ENCODE measurements at places on chromosomes 6 and 20.

DNA sequence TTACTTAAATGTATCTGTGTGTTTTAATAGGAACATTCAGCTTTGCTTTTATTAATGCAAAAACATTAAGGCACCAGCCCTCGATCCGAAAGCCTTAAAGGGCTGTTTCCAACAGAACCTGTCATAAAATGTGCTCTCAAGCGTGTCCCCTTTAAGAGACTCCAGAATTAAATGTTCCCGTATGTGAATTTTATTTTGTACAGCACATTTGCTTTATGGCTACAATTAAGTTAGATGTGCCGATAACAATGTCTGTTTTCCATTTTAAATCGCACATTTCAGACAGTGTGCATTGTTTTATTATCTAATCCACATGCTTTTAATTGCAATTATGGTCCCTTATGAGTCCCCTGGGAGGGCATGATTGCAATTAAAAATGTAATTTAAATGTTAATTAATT is 198.9 kb downstream of the TSHZ2 start:
- no peak for DNase-seq

DNA sequence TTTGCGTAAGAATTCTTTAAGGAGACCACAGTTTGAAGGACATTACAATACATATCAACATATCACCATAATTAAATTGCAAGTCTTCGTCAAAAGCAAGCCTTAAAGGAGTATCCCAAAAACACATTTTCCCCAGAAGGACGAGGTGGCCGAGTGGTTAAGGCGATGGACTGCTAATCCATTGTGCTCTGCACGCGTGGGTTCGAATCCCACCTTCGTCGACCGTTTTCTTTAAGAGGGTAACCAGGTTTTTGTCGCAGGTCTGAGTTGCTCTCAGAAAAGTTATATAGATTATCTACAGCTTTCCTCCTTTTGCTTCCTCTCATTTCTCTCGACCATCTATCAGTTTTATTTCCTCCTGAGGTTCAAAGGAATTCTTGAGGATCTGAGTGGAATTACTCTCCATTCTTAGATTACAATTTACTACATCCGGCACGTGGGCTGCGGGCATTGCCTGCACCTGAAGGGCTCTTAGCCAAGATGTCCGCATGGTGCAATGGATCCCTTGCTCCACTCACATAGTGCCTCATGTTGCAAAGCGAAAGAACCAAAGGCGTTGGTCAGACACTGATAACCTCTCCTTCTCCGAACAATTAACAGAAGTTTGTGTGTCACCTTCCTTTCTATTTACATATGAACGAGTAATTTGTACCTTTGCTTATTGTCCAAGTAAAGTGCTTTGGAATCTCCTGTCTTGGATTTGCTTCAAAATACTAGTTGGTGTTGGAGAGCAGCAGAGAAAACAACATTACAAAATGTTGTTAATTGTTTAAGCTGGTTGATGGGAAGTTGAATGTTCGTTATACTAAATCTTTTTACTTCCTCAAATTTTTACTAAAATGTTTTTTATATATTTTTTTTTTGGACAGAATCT is 14.0 kb downstream of the POM121L2 start:
- DNase-seq, result no peak

DNA sequence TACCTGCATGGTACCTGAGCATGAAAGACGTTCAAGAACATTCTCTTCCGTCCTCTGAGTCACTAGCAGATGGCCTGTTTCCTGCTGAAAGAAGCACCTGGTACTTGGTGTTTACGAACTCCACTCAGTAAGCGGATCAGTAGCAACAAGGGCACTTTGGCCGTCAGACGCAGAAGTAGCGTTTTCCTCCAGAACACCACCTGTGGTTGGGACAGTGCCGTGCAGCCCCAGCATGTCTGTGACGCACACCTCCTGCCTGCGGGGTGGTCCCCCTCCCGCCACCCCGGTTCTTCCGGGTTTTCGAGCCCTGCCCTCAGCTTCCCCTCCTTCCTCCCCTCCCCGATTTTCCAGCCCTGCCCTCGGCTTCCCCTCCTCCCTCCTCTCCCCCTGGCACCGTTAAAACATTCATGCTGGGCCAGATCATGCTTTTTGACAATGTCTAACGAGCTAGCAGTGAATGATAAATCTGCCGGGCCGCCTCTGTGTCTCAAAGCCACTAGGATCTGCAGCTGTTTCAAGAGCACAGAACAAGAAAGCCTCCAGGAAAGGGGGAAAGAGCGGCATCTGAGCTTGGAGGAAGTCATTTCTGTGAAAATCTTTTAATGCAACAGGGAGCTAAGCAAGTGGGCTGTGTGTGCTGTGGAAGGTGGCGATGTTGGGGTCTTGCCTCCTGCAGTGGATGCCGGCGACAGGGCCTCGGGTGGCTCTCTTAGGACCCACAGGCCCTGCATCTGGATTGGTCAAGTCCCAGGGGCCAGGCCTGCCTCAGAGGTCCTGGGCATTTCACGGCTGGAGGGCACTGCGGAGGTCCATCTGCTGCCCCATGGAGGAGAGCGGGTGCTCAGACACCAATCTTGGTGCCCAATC is 207.9 kb downstream of the ERMARD start:
- DNase-seq, result no peak

GRCh38 chr6:109693111-109693510 is 2.0 kb downstream of the FIG4 start:
- DNase-seq, result no peak

DNA sequence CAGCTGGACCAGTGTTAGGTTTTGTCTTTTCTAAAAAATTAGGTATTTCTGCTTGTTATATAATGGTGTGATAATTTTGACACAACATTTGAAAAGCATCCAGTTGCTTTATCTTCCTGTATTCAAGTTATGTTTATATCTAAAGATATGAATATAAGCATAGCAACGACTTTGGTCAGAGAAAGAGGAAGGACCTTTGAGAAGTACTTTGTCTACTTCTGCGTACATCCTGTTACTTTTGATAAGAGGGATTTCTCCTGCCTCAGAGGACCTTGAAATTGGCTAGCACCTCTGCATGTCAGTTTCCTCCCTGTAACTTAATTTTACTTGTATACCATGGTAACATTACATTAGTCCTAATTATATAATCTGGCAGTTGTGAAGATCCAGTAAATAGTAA is 24.8 kb downstream of the PHF20 start:
- DNase-seq, result no peak

GRCh38 chr6:111734068-111735061 is 128.7 kb upstream of the TRAF3IP2 start:
- no peak for DNase-seq

- no peak for DNase-seq
Observed at GRCh38 chr6:125981571-125982185, 4.7 kb upstream of the TRMT11 start.

- DNase-seq, result no peak
Observed at GRCh38 chr6:156160007-156160794, 617.0 kb upstream of the ARID1B start.

DNA sequence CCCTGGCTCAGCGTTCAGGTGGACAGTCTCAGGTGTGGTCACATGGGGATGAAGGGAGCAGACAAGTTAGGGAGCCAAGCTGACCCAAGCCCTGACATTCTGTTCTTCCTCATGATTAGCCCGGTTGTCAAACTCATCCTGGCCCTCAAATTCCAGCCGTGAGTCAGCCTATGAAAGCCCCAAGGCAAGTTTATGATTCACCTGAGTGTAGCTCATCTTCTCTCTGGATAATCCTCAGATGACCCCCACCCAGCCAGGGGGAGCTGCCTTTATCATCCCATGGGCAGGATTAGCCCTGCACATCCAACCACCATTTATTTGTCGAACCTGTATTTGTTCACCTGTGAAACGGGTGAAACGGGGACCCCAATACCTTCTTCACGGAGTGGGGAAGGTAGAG is 161.9 kb downstream of the DHX35 start:
- DNase-seq, result no peak
